ENCODE measurements at places on chromosomes 2 and 18.

DNA sequence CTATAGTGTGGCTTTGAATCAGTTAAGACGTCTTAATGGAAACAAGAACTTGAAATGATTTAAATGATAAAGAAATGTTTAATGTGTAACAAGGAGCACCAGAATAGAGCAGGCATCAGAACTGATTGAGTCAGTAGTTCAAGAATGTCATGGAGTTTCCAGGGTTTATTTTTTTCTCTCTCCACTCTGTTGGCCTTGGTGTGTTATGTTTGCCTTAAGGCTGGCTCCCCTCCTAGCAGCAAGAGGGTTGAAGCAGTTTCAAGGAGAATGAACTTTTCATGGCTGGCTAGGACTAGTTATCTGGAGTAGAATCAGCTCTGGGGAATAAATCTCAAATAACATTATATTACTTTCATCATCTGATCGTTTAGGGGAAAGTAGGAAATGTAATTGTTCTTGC, 13.4 kb upstream of the GLS start:
- no peak for DNase-seq

GRCh38 chr2:12957251-12957650, 240.5 kb downstream of the TRIB2 start:
- DNase-seq = no peak

DNA sequence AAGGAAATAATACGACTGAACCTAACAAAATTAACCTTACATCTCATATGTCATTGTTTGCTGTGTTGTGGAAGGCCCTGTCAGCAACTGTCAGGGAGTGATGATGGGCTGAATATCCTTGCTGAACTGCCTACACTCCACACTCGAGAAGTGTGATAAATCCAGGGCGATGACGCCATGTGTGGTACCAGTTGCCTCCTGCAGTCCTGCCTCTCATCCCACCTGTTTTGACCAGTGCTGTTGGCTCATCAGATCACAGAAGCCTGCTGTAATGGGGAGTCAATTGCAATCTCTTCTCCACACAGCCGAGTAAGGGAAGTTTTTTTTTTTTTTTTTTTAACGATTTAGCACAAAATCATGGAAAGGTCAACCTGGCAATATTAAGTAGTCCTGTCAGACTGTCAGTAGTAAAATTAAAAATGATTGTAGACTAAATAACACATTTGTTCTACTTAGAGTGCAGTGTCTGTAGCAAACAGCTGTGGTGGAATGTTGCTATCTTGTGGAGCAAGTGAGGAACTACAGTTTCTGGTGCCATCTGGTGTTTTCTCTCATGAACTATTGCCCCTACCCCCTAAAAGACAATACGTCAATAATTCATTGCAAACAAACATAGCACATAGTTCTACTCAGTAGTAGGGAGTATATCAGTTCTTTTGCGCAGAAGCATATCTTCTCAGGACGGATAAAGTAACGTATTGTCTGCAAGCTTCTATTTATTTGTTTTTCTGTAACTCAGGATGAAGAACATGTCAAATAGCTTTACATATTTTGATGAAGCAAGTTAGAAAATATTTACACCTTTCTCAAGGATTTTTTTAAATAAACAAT, 347.6 kb downstream of the CTNNA2 start:
- DNase-seq = peak; percentile 17

DNA sequence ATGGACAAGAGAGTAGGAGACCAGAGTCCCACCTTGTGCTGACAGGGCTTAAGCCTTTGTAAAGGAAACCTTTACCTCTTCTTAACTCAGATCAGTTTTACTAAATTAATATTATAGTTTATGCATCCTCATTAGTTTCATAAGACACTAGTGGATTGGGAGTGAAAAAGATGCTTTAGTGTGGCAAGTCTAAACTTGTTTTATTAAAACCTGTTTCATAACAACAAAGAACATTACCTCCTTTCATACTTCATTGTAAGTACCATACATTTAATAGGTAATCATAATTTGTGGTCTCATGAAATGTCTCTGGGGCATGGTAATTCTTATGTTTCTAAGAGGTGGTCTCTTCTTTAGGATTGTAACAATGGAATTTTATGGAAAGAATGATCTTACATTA, 63.4 kb downstream of the PIKFYVE start:
- DNase-seq = no peak

DNA sequence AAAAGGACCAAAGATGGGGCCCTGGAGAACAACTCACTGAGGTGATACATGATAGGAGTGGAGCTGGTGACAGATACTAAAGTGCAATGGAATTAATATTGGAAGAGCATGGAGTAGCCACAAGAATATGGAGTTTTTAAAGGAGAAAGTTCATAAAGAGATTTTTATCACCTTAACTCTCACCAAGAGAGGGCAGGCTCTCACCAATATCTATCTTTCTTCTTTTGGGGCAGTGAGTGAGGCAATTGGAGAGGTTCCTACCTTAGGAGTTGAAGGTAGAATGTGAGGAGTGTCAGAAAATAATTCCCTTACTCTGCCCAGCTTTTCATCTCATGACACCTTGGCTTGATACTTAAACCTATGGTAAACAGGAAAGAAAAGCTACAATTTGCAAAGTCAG, 233.7 kb upstream of the CWC22 start:
- no peak for DNase-seq

DNA sequence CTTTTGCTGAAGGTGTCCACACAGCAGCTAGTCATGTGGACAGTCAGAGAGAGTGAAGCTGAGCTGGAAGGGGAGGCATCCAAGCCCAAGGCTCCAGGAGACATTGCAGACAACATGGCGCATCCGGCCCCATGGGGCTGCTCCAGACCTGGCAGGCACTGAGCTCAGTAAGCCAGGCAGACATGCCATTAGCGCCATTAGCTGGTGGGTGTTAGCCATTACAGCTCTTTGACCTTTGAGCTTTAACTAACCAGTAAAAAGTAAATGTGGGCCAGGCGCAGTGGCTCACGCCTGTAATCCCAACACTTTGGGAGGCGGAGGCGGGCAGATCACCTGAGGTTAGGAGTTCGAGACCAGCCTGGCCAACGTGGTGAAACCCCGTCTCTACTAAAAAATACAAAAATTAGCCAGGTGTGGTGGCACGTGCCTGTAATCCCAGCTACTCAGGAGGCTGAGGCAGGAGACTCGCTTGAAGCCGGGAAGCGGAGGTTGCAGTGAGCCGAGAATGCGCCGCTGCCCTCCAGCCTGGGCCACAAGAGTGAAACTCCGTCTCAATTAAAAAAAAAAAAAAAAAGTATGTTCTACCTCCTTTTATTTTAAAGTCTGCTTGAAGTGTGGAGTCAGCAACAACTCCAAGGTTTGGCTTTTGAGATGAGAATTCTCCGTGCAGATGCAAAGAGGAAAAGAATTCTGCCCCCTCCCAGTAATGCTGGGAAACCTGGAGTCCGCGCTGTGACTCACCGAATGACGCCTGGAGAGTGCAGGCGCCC, 69.4 kb downstream of the TWSG1 start:
- DNase-seq = no peak

- no peak for DNase-seq
Measured at GRCh38 chr2:221673248-221673647, 101.1 kb upstream of the EPHA4 start.

DNA sequence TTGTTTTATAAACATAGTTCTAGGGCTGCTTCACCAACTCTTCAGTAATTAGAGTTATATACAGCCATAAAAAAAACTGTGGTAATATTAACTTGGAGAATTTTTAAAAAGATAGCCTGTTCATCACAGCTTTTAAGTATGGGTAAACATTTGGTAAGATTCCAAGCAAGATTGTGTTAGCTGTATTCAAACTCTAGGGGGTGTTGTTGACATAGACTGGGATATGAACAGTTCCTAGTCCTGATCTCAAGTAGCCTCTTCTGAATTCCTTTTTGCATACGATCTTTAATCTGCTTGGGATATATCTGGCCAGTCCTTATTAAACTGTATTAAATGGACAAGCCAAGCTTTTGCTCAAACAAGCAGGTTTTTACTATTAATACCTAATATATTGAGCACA, 13.4 kb downstream of the NOP58 start:
- DNase-seq = no peak
